ENCODE measurements at places on chromosomes 3 and 15.

GRCh38 chr15:55858661-55859060, 115.7 kb upstream of the PRTG start:
- DNase-seq = no peak

GRCh38 chr3:133820889-133821675, 15.5 kb downstream of the SRPRB start:
- no peak for DNase-seq

- DNase-seq = no peak
Observed at GRCh38 chr3:4755566-4755965, 223.7 kb upstream of the BHLHE40 start.

DNA sequence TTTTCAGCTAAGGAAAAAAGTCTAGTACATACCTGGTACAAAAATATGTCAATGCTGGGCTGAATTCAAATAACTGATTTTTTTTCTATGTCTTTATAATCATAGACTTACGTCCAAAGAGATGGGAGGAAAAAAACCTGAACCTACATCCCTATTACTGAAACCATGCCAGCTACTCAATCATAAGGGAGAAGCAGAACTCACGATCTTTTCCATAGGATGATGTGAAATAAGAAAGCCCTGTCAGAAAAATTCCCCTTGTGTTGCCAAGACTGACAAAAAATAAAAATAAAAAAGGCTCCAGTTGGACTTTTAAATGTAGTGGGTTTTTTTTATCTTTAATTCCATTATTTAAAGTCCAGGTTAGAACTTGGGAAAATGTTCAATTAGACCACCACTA, 3.3 kb downstream of the MSL2 start:
- no peak for DNase-seq

DNA sequence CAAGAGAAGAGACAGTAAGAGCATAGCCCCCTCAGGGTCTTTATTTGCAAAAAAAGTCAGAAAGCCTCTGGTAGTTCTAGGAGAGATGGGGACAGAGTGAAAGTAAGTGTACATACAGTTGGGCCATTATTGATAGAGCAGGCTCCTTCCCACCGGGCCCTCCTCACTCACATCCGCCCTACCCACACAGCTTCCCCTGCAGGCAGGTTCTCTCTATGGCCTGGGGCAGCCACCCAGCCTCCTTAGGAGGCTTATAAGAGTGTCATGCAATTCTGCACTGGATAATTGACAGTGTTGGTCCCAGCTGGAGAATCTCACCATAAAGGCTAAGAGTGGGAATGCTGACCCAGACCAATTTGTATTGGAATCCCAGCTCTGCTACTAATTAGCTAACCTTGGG, 49.5 kb downstream of the SLC30A4 start:
- no peak for DNase-seq
